Epithelial cell of umbilical artery (primary cell): ENCODE measurements at places on chromosomes 13 and 19. TPM values are rescaled to one million over a fixed set of nuclear protein-coding genes. Genes with fewer than 3 reads are reported as not detected.

The LILRA1 gene
- total RNA-seq, result not detected in 2 replicates

The TMEM145 gene
- not detected in 2 replicates for total RNA-seq

The PDE4C gene
- 0.15 TPM in 1 of 2 replicates, not detected in the other for total RNA-seq

The HPN gene
- not detected in 2 replicates for total RNA-seq

The C2CD4C gene
- 0.30 and 1.6 TPM in 2 replicates for total RNA-seq

The KLK4 gene
- total RNA-seq, result not detected in 2 replicates

The PEAK3 gene
- not detected in 2 replicates for total RNA-seq

The CBARP gene
- total RNA-seq, result 1.6 and 2.6 TPM in 2 replicates
